ENCODE measurements at places on chromosomes 16 and 17.

DNA sequence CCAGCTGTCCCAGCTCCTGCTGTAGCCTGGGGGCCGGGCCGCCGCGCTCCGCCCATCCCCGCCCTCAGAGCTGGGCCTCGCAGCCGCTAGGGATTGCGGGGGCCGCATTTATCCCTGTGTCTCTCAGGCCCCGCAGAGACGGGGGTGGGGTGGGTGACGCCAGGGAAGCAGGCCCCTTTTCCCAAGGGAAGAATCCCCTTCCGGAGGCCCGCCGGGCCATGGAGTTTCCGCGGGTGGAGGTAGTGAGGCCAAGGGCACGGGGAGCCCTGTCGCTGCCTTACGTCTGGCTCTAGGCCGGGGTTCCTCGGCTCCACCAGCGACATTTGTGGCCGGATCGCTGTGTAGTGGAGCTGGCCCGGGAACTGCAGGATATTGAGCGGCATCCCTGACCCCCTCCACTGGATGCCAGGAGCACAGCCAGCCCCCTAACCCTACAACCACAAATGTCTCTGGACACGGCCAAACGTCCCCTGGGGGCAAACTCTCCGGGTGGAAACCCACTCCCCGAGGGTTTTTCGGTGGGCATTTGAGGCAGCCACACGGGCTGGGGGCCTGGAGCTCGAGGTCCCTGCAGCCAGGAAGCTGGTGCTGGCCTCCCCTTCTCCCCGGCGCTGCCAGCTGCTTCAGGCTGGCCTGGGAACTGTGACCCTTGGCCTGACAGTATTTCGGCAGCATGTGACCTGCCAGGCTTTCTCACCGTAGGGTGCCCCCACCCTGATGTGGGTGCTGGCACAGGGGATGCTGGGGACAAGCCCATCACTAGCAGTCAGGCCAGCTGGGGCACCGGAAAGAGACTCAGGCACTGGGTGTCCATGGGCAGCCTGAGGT, 12.0 kb upstream of the CD300A start:
- DNase-seq = peak; percentile 97

- no peak for DNase-seq
These were observed 40.7 kb downstream of the GNA13 start for GRCh38 chr17:65015855-65016254.

- DNase-seq = peak; percentile 42
These were observed 19.7 kb downstream of the BAHCC1 start for GRCh38 chr17:81414756-81415516.

DNA sequence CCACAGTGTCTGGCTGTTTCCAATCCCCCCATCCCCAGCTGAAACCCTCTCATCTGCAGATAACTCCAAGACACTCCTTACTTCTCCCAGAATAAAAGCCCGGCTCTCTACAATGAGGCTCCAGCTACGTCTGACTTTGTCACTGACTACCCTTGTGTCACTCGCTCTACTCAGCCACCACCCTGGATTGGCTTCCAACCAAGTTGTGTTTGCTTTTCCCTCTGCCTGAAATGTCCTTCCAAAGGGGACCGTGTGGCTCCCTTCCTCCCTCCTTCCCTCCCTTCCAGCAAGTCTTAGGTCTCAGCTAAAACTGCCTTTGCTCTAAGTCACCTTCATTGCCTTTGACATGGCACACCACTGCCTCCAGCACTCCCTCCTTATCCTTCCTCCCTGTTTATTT, 42.8 kb downstream of the CDH1 start:
- peak; percentile 48 for DNase-seq

DNA sequence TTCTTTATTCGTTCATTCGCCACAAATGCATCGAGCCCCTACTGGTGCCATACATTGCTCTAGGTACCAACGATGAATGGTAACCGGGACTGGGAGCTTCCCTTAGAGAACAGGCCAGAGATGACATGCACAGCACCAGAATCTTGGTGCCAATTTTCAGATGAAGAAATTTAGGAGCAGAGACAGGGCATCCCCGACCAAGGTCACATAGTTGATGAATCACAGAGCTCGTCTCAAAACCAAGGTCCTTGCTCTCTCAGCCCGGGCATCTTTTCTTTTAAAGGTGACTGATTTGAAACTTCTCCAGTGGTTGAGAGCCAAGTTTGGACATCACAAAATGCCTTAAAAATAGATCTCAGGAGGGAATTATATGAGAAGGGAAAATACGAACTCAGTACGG, 73.2 kb upstream of the C16orf82 start:
- DNase-seq = no peak

DNA sequence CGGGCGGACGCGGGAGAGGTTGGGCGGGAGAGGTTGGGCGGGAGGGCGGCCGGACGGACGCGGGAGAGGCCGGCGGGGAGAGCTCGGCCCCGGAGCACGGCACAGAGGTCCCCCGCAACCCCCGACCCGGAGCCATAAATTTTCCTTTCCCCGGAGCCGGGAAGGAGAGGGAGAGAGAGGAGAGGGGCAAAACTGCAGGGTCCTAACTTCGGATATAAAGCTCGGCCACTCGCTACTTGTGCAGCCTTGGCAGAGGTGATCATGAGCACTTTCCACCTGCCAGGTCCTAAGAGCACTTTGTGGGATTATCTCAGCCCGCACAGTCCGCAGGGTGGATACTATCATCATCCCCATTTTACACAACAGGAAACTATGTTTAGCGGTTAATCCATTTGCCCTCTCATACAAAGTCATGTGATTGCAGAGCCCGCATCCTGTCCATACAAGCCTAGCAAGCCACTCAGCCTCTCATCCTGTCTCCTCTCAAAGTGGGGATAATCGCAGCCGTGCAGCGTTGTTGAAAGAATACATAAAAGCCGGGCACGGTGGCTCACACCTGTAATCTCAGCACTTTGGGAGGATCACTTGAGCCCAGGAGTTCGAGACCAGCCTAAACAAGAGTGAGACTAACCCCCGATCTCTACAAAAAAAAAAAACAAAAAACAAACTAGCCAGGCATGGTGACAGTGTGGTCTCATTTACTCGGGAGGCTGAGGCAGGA, 780 bp upstream of the DCAKD start:
- DNase-seq = peak; percentile 72

DNA sequence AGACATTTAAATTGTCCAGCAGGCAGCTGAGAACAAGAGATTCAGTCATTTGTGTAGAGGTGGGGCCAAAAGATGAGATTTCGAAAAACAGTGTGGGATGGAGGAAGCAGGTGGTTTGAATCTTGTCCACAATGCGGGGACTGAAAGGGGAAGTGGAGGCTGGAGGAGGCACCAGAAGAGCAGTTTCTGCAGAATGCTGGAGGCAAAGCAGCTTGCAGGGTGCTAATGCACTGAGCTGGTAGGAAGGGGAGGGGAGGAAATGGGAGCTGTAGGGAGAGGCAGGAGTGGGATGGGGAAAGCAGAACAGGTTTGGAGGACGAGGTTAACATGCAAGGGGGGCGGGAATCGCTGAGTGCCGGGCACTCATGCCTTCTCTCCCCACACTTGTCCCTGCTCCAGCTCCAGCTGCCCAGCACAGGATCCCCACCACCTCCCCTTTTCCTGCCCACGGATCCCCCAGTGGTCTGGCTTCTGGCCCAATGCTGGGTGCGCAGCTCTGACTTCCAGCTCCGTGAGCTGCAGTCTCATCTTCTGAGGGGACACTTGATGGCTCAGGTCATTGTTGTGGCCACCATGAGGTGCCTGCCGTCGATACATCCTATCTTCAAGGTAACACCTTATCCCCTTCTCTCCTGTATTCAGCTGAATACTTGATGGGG, 9.4 kb downstream of the C17orf100 start:
- no peak for DNase-seq

- DNase-seq = peak; percentile 42
These were observed 19.9 kb downstream of the TLE7 start for GRCh38 chr16:71421911-71422310.

DNA sequence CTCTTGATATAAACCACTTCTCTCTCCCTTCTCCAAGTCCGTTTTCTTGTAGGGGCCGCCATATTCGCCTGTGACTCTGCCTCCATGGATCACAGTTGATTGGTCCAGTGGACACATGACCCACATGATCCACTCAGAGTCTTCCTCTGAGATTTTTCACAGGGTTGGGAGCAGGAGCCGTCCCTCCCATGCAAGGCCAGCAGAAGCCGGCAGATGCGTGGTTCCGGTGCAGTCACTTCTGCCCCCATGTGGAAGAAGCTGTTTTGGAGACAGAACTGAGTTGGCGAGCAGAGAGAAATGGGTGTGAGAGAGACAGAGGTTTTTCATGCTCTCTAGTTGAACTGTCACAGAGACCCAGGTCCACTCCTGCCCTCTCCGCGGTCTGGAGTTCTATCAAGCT, 83.3 kb downstream of the C16orf95 start:
- no peak for DNase-seq

DNA sequence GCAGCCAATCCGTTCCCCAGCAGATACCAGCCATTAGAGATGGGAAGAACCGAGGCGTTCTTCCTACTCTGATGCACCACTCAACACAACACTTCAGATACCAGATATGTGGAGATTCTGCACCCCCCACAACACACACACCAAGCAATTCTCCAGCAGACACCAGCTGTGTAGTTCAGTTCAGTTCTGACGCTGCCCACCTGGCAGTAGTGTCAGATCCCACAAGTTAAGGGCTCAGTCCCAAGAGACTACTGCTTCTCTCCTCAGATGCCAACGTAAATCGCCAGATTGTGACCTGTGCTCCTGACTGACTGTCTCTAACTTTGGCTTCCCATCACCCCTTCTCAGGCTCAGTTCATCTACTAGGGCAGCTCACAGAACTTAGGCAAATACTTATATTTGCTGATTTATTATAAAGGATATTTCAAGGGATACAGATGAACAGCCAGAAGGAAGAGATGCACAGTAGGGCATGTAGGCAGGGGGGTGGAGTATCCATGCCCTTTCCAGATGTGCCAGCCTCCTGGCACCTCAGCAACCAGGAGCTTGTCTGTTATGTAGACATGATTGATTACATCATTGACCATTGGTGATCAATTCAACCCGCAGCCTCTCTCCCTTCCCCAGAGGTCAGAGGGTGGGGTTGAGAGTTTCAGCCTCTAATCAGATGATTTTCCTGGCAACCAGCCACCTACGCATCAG, 110.6 kb downstream of the PRKCA start:
- DNase-seq = peak; percentile 67

GRCh38 chr17:69066482-69066881, 5.8 kb upstream of the ABCA9 start:
- DNase-seq = no peak

DNA sequence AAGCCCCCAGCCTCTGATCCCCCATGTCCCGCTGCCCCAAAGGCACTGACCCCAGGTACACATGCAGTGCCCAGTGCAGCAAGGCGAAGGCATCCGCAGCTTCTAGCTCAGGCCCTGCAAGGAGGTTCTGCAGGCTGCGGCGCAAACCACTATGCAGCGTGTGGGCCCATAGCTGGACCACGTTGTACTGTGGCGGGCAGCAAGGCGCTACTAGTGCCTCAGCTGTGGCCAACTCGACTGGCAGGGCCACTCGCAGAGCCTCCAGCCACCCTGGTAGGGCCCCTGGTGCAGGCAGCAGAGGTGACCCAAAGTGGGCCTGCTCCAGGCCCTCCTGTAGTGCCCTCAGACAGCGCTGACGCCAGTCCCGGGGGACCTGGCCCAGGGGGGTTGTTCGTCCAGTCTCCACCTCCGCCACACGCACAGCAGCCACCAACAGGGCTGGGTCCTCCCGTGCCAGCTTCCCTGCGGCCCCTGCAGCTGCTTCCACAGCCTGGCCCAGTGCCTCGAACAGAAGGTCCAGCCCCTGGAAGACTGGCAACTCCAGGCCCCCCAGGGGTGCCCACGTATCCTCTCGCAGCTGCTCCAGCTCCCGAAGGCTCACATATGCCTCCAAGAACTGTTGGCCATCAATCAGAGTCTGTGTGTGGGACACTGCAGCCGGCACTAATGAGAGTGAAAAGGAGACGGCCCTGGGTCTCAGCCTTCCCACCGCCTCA, 2.6 kb downstream of the EXOC3L1 start:
- no peak for DNase-seq

GRCh38 chr17:1197781-1198490, 18.2 kb upstream of the ABR start:
- DNase-seq = no peak

- peak; percentile 61 for DNase-seq
These were observed 48.8 kb downstream of the SDK2 start for GRCh38 chr17:73595479-73595878.

GRCh38 chr16:51877686-51878085, 669.3 kb downstream of the TOX3 start:
- DNase-seq = no peak

- DNase-seq = peak; percentile 98
These were observed 21.1 kb downstream of the KNOP1 start for GRCh38 chr16:19696961-19697360.

DNA sequence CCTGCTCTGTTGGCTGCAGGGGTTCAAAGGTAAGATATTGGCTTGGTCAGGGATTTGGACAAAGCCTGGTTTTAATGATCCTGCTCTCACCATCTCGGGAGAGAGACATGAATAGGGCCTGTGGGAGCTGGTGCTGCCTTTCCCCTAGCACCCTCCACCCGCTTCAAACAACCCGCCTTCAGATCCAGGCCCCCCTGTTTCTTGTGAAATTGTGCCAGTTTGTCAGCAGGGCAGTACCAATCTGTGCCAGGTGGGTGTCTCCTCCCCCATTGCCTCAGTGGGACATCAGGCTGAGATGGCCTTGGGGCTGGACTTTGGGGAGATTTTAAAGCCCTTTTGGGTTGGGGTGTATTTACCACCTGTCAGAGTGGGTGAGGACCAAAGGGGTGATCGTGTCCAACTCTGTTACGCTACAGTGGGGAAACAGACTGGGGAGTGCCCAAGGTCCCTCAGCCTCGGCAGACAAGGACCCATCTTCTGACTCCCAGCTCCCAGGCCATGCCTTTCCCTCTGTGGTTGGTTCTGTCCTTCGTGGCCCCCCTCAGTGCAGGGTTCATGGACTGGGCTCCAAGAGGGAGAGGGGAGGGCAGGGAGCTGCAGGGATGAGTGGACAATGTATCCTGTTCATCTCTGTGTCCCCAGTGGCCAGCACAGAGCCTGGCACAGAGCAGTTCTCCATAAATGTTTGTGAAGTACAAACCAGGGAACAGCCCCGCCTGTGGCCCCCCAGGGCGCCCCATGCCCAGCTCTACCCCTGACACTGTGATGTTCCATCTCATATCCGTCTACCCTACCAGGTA, 3.3 kb downstream of the ARHGAP23 start:
- DNase-seq = no peak

- no peak for DNase-seq
These were observed 120.0 kb downstream of the PHKB start for GRCh38 chr16:47581114-47581513.

- peak; percentile 92 for DNase-seq
These were observed 48.2 kb upstream of the MGAT5B start for GRCh38 chr17:76820039-76820438.

GRCh38 chr16:51405361-51405760, 254.3 kb upstream of the SALL1 start:
- DNase-seq = no peak

Data from NCI-H69 (cell line).